ENCODE measurements at places on chromosomes 16 and 17. TPM values are rescaled to one million over a fixed set of nuclear protein-coding genes. Genes with fewer than 3 reads are reported as not detected.

DNA sequence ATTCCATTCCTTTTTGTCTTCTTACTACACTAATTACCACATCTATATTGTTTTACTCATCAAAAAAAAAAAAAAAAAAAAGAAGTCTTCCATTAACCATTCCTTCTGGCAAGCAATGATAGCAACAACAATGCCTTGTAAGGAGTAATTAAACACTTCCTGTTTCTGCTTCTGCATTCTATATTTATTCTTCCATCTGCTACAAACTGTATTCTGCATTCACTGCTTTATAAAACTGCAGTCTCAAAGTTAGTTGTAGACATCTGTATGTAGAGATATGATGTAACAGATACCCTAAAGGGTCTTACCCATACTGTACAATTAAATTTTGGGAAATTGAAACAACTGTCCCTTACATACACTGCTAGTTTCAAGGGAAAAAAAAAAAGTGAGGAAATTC lies 28.7 kb upstream of the ABCA6 start:
- DNase-seq = no peak
- H3K4me3 ChIP-seq = no peak overlapping the region
- no peak overlapping the region for H3K27ac ChIP-seq

DNA sequence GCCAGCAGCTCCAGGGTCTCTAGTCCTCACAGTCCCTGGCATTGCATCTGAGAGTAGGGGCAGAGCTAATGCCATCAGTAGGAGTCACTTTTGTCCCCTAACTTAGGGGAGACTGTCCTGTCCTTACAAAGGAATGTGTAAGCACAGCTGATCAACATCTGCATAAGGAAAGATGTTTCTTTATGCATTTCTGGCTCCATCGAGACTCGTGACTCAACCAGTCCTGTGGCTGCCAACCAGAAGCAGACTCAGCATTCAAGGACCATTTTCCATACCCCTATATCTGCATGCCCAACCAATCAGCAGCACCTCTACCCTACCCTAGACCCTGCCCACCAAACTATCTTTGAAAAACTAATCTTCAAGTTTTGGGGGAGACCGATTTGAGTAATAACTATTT lies 8.2 kb upstream of the MPP2 start:
- H3K36me3 ChIP-seq = no peaks in the 10 kb centered on the region
- peaks cover 3% of the 10 kb centered on the region for H3K27me3 ChIP-seq
- H3K4me1 ChIP-seq = peaks cover 20% of the 10 kb centered on the region
- no peak for DNase-seq

- no peaks in the 10 kb centered on the region for H3K4me1 ChIP-seq
- H3K27ac ChIP-seq = no peak overlapping the region
- no peak for DNase-seq
- H3K36me3 ChIP-seq = no peaks in the 10 kb centered on the region
Measured at GRCh38 chr17:35984140-35984539, 2.4 kb downstream of the CCL14 start.

DNA sequence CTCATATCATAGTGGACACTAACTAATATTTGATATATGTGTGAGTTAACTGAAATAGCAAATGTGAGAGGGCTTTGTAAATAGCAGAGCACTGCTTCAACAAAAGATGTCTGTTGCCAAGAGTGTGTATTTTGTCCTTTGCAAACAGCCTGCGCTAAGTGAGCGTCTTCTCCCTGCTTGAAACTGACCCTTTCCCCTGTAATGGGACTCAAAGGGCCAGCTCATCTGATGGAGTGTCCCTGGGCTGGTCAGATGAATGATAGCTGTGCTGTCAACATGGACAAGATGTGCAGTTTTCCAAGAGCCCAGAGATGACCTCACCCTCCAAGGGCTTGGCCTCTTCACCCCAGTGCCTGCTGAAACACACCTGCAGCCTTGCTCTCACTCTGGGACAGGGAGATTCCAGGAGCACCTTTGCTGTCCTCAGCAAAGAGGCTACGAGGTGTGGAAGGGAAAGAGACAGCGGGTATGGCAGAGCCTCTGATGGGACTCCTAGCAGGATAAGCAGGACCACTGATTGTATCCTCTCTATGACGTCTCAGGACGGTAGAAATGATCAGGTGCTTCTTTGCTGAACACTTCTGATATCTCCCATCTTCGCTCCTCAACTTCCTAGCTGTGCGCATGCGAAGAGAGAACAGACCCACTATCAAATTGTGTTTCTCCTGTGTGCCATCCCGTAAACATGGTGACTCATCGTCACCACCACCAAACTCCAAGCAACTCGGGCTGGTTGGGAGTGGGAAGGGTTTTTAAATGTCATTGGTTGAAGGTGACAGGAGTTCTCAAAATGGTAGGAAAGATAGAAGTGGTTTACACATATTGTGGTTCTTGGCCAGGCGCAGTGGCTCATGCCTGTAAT lies 35.8 kb upstream of the TBX2 start:
- peaks cover 1% of the 10 kb centered on the region for H3K27me3 ChIP-seq
- H3K36me3 ChIP-seq = no peaks in the 10 kb centered on the region
- H3K4me1 ChIP-seq = no peaks in the 10 kb centered on the region

DNA sequence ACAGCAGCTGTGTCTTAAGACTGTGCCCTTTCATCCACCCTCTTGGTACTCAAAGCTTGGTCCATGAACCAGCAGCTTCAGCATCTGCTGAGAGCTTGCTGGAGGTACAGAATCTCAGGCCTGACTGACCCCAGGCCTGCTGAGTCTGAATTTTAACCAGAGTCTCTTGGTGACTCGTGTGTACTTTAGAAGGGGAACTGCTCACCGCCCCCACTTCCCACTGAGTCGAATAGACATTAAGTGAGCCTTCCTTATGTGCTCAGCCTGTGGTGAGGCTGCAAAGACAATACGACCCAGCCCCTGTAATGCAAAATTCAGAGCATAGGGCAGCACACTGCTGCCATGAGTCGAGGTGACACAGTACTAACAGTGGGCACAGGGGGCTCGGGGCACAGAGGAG lies 662.8 kb downstream of the WWOX start:
- no peaks in the 10 kb centered on the region for H3K27me3 ChIP-seq
- H3K4me1 ChIP-seq = no peaks in the 10 kb centered on the region
- no peak overlapping the region for H3K4me3 ChIP-seq
- DNase-seq = no peak
- no peaks in the 10 kb centered on the region for H3K36me3 ChIP-seq

DNA sequence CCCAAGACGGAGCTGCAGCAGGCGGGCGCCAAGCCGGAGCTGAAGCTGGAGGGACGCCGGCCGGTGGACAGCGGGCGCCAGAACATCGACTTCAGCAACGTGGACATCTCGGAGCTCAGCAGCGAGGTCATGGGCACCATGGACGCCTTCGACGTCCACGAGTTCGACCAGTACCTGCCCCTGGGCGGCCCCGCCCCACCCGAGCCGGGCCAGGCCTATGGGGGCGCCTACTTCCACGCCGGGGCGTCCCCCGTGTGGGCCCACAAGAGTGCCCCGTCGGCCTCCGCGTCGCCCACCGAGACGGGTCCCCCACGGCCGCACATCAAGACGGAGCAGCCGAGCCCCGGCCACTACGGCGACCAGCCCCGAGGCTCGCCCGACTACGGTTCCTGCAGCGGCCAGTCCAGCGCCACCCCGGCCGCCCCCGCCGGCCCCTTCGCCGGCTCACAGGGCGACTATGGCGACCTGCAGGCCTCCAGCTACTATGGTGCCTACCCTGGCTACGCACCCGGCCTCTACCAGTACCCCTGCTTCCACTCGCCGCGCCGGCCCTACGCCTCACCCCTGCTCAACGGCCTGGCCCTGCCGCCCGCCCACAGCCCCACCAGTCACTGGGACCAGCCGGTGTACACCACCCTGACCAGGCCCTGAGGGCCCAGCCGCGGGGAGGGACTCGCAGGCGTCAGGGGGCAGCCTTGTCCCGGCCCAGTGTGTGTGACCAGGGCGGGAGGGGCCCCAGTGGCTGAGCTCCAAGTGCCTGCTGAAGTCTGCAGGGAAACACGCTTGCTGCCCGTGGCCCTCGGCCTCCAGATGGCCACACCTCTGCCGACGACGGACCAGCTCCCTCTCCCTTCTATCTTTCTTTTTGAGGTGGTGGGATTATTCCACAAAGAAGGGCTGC lies 3.4 kb downstream of the SOX8 start:
- H3K27ac ChIP-seq = no peak overlapping the region
- DNase-seq = no peak
- H3K4me3 ChIP-seq = no peak overlapping the region
- no peaks in the 10 kb centered on the region for H3K36me3 ChIP-seq

DNA sequence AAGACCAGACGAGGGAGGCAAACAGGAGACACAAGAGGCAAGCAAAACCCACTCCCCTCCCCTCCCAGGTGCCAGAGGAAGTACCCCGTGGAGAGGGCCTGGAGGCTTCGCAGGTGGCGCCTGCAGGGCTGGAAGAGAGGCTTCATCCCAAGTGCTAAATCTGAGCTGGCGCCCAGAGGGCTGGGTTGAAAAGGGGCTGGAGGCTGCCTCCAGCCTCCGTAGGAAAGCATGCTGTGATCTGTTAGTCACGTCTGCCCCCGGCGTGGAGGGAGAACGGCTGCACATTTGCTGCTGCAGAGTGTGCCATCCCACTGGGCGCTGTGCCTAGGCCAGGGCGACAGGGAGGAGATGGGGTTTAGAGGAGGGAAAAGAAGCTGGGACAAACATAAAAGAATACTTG lies 16.9 kb downstream of the RPH3AL start:
- no peaks in the 10 kb centered on the region for H3K4me1 ChIP-seq
- no peaks in the 10 kb centered on the region for H3K36me3 ChIP-seq
- H3K27me3 ChIP-seq = no peaks in the 10 kb centered on the region
- H3K4me3 ChIP-seq = no peak overlapping the region

- H3K27me3 ChIP-seq = no peaks in the 10 kb centered on the region
- H3K27ac ChIP-seq = no peak overlapping the region
- H3K36me3 ChIP-seq = peaks cover 24% of the 10 kb centered on the region
- no peak for DNase-seq
Measured at GRCh38 chr16:17404941-17405689, 65.6 kb downstream of the XYLT1 start.

DNA sequence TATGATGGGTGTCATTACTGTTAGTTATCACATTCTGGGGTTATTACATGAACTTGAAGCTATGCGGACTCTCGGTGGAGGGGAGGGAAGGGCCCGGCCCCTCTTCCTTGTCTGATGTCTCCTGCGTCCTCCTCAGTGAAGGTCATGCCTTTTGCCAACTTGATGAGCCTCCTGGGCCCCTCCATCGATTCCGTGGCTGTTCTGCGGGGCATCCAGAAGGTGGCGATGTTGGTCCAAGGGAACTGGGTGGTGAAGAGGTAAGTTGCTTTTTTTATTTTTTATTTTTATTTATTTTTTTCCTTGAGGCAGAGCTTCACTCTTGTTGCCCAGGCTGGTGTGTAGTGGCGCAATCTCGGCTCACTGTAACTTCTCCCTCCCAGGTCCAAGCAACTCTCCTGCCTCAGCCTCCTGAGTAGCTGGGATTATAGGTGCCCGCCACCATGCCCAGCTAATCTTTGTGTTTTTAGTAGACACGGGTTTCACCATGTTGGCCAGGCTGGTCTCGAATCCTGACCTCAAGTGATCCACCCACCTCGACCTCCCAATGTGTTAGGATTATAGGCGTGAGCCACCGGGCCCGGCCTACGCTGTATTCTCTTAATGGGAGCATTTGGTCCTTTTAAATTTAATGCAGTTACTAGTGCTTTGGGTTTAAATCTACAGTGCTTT lies 21.6 kb downstream of the POLR3E start:
- H3K27ac ChIP-seq = no peak overlapping the region
- H3K36me3 ChIP-seq = peaks cover 20% of the 10 kb centered on the region
- H3K4me1 ChIP-seq = peaks cover 7% of the 10 kb centered on the region
- H3K27me3 ChIP-seq = no peaks in the 10 kb centered on the region
- no peak overlapping the region for H3K4me3 ChIP-seq

Gene NTN1
- total RNA-seq = 0.02 TPM

Gene CA5A
- total RNA-seq = not detected

Gene PGAP6
- total RNA-seq = 85.2 TPM

Gene OR3A2
- total RNA-seq = 1.4 TPM

Gene TBC1D3K
- total RNA-seq = not detected

Gene HP
- total RNA-seq = not detected

Gene LGALS9C
- total RNA-seq = 0.73 TPM

Gene EME1
- 19.9 TPM for total RNA-seq

Data from activated CD4-positive, alpha-beta T cell treated with anti-CD3 and anti-CD28 coated beads, Interleukin-2, amount 10 ng/mL, durations not matched to agents 7 days and 5 days (primary cell).